ENCODE measurements at places on chromosomes 2 and 18. TPM values are rescaled to one million over a fixed set of nuclear protein-coding genes. Genes with fewer than 3 reads are reported as not detected.

Gene UPP2
- total RNA-seq: not detected

Gene PLGLB2
- total RNA-seq: 0.80 TPM

Gene CREG2
- 2.4 TPM for total RNA-seq

Gene SPC25
- 5.3 TPM for total RNA-seq

Gene B4GALT6
- total RNA-seq: 3.9 TPM

Gene PPIL3
- 42.4 TPM for total RNA-seq

Gene MCEE
- total RNA-seq: 32.8 TPM

Gene TRABD2A
- total RNA-seq: 0.22 TPM

Gene ITSN2
- total RNA-seq: 18.3 TPM

Gene NT5C1B
- total RNA-seq: not detected

Gene HJURP
- total RNA-seq: 6.2 TPM

Gene SKA1
- total RNA-seq: 4.4 TPM

Gene ZNF385B
- total RNA-seq: 3.9 TPM

Gene DARS1
- total RNA-seq: 78.2 TPM

Gene CXCR1
- total RNA-seq: not detected

Gene FSIP2
- total RNA-seq: 2.6 TPM

Gene ERLEC1
- total RNA-seq: 50.9 TPM

Gene CDH19
- total RNA-seq: 2.3 TPM

Gene ATF2
- total RNA-seq: 33.2 TPM

Gene TNFAIP6
- total RNA-seq: 15.4 TPM

Gene LDLRAD4
- 20.8 TPM for total RNA-seq

Gene C2orf81
- total RNA-seq: 1.4 TPM

Gene VAPA
- total RNA-seq: 234 TPM

Gene ALKAL2
- 1.1 TPM for total RNA-seq

Gene ANKRD29
- 4.0 TPM for total RNA-seq

Gene MSH6
- 50.8 TPM for total RNA-seq

Gene PFN4
- total RNA-seq: 1.8 TPM

Gene PUS10
- 6.4 TPM for total RNA-seq

Data from muscle of leg (tissue), 16 donors.